ENCODE measurements at places on chromosomes 11 and 22. TPM values are rescaled to one million over a fixed set of nuclear protein-coding genes. Genes with fewer than 3 reads are reported as not detected.

DNA sequence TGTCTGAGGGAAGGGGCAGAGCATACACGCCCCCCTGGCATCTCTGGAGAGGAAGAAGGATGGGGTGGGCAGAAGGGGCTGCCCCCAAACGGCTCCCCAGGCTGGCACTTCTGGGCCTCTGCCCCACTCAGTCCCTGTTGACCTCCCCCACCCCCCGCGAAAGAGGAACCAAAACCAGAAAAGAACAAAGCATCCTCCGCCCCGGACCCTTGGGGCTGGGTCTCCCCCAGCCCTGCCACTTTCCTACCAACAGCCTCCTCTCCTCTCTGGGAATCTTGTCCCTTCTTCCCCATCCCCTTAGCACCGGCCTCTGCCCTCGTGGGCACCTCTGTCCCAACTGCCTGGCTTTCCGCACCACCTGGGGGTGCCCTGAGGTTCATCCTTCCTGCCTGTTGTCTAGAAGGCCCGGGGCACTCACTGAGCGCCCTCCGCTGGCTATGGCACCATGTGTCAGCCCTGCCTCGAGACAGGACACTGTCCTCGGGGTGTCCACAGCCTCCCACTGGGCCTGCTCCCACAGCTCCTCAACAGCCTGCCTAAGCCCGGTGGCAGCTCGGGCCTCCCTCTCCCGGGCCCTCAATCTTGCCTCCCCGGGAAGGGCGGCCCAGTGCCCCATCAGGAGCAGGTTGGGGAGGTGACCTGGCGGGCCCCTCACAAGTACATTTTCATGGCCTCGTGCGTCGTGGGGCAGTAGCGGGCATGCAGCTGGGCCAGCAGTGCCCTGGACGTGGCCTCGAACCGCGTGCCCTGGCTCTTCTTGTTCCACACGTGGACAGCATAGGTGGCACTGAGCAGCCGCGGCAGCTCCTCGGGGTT is 28.2 kb downstream of the A4GALT start:
- DNase-seq, result no peak

DNA sequence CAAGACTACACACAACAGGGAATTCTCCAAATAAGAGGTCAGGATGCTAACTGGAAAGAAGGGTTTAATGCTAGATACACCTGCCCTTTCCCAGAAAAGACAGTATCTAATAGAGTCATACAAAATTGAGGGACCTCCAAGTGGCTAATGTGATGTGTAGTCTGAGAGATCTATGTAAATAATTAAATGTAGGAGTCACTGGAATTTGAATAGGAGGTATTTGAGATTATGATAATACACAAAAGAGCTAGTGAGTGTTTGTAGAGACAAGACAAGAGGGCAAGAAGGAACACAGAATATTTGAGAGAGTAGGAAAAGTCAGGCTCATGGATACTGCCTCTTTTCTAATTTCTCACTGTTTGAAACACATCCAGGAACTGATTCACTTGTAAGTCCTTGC is 15.5 kb upstream of the INSC start:
- DNase-seq, result no peak

The NCF4 gene
- total RNA-seq, result not detected

DNA sequence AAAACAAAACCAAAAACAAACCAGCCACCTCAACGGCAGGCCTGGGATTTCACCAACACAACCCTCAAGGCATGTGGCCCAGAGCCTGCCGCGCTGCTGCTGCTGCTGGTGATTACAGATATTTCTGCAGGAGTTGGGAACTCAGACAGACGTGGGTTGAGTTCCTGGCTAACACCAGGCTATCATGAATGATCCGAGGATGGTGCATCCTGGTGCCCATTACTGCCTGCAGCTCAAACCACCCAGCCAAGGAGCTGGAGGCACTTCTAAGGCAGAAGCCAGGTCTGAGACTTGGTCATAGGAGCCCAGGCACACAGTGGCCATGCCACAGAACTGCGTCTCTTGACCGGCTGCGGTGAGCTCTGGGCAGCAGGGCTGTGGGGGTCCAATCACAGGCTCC is 151.8 kb downstream of the MPPED1 start:
- no peak for DNase-seq

GRCh38 chr11:34631737-34632104 is 10.8 kb downstream of the EHF start:
- DNase-seq, result no peak

The TMA7B gene
- total RNA-seq, result not detected

DNA sequence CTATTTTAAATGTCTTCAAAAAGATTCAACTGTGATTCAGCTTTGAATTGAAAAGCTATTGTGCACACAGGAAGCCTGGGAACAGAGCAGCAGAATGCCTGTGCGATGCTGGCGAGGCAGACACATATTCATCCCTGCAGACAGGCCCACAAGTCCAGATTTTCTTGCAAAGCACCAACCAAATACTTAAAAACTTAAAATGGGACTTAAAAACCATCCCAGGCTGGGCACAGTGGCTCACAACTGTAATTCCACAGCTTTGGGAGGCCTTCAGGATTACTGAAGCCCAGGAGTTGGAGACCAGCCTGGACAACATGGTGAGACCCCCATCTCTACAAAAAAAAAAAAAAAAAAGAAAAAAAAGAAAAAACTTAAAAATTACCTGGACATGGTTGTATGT is 122.6 kb upstream of the SERPIND1 start:
- no peak for DNase-seq

DNA sequence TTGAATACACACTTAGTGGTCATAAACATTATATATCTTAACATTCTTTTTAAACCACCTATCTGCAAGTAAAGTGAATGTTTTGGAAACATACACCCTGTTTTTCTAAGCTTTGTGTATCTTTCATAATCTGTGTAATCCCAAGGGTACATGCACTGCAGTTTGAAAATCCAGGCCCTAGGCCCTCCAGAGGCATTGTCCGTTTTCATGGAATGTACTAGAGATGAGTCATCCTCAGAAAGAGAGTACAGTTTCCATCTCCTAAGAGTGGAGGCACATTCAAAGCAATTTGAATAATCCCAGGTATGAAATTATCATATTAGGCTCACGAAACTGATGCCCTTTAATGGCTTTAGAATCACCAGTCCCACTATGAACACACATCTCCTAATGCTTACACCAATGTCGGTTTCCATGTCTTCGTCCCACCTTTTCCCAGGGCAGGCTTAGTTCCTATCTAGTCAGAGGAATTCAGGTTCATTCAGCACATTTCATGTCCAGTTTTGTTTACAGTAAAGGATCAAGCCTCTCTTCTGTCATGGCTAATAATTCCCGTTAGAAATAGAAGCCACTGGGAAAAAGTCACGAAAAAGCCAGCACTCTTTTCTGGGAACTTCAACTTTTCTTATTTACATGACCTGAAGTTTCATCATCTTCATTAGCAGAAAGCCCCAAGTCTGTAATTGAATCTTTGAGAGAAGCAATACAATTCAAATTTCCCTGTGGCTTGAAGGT is 39.5 kb upstream of the CD44 start:
- peak; percentile 54 for DNase-seq

- peak; percentile 11 for DNase-seq
Measured at GRCh38 chr11:131217313-131218310, 152.8 kb upstream of the NTM start.

- no peak for DNase-seq
Measured at GRCh38 chr22:31136711-31137110, 3.6 kb downstream of the PLA2G3 start.

The MPPED2 gene
- total RNA-seq, result under 0.01 TPM

DNA sequence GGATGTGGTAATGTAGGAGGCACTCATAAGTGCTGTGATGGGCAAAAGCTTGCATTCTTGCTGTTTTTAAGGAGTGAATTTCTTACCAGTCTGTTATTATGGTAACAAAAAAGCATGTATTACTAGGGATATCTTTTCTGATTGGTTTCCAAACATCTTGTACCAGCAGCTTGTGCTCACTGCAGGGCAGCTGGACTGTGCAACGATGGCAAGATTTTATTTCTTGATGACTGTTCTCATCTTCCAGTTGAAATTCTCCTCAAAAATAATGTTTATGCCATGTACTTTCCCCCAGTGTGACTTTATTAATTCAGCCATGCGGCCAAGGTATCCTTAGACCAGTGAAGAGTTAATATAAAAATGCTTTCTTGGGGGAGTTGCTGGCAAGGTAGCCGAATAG is 35.4 kb downstream of the EMSY start:
- no peak for DNase-seq

The NR1H3 gene
- total RNA-seq, result 55.5 TPM

GRCh38 chr11:118652681-118653181 is 26.7 kb downstream of the TREH start:
- DNase-seq, result no peak

DNA sequence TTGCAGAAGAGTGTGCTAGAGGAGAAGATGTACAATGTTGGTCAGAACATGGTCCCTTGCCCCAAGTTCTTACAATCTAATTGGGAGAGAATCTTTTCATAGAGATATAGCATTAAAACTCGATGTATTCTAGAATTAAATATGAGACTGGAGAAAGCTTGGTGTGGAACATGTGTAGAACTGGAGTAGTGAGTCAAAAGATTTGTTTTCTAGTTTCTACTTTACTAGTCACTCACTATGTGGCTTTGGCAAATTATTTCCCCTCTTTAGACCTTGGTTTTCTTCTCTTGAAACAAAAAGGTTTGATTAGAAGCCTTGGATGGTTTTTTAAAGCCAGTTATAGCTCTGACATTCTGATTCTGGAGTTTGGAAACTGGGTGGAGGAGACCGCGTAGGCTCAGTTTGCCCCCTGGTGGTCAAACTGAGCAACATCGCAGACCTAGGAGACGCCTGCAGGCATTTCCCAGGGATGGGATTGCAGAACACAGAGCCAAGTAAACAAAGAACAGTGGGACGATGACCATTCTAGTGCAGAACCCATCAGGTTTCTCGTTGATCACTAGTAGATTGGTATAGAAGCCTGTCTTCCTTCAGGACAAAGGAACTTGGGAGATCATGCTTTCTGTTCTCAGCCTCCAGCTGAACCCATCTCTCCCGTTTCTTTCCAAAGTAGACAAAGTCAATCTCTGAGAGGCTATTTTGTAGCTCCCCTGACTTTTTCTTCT is 8.5 kb upstream of the CHRDL2 start:
- DNase-seq, result peak; percentile 74

- DNase-seq, result peak; percentile 36
Measured at GRCh38 chr11:33344611-33345010, 87.4 kb downstream of the HIPK3 start.

The TRPC6 gene
- total RNA-seq, result 1.5 TPM

GRCh38 chr22:41813726-41814410 is 13.4 kb downstream of the CCDC134 start:
- DNase-seq, result no peak

GRCh38 chr22:37025500-37026070 is 6.0 kb downstream of the MPST start:
- DNase-seq, result no peak

DNA sequence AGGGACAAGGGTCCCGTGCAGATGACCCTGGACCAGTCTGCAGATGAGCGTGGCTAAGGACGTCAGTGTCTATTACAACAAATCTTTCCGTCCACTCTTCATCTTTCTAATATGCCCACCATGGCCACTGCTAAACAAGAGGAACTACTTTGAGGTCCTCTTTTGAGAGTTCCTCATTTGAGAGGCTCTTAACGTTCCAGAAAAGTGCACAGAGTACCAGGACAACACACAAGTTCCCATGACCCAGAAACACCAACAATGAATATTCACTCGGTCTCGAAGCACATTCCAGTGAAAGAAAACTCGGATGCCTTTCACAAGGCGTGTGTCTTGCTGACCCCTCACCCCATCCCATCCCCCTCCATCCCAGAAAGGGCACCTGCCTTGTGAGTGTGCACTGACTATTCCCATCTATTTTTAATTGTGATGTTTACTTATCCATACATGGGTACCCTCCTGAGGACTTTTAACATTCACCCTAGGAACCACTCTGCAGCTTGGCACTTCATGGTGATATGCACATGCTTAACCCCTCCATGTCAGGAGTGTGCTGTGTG is 157.0 kb downstream of the SHANK2 start:
- no peak for DNase-seq

DNA sequence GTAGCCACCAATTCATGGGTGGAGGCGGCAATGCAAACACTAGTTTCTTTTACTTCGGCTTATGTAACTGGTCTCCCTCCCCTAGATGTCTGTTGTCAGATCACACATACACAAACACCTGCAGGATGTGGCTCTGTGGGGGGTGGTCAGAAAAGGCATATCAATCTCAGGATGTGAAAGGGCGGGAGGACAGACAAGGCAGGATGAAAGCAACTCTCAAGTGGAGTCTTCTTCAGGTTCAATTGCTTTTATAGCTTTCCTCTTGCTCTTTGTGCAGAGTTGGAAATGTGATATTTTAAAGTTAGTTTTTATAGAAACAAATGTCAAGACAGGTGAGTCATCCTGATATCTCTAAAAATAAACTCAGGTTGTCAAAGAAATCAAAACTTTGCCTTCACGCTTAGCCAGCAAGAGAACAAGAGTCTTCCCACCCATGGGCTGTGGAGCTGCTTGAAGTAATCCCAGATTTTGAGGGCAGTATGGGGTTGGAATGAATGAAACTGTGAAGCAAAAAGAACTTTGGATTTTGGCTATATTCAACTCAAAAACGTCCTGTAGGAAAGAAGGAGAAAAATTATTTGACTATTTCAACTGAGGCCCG is 423.4 kb downstream of the GUCY1A2 start:
- DNase-seq, result no peak

The DENND6B gene
- 2.1 TPM for total RNA-seq

DNA sequence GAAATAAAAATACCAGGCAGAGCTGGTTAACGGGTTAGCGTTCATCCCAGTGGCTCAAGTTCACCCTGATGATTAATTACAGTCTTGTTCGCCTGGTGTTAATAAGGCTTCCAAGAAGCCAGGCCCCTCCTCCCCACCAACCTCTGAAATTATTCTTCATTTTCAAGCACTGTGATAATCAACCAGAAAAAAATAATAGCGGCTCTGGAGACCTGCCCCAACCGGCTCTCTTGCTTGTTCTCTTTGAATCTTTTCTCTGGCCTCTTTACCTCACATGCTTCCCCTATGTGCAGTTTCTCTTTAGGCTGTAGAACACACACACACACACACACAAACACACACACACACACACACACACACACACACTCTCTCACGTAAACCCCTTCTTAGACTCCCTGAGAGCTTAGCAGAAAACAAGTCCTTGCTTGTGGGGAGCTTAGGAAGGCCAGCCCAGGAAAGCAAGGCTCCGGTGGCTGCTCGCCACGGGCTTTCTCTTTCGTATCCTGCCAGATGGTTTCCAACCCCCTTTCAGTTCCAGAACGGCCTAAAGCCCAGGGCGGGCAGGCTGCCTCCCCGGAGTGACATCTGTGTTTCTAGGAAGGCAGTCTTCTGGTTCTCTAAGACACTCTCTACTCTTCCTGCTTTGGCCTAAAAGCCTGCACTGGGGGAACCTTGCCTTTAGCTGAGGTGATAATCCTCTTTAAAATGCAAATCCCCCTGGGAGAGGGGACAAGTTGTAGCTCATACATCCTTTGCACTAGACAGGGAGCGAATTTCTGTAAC is 106.4 kb upstream of the SESN3 start:
- peak; percentile 73 for DNase-seq

The NAALADL1 gene
- 26.2 TPM for total RNA-seq

DNA sequence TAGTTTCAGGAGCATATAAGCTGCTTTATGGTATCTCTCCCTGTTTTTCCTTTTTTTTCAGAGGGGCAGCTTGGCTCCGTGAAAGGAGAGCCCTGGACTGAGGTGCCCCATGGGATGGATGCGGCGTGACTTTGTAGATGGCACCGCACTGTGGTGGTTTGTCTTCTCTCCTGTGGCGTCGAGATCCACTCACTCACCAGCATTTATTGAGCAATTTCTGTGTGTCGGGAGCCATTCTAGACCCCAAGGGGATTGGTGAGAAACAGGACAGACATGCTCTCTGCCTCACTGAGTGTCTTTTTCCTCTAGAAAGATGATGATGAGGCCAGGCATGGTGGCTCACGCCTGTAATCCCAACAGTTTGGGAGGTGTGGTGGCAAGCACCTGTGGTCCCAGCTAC is 55.9 kb upstream of the PHF21B start:
- DNase-seq, result no peak
